ENCODE measurements at places on chromosomes 7 and 10.

DNA sequence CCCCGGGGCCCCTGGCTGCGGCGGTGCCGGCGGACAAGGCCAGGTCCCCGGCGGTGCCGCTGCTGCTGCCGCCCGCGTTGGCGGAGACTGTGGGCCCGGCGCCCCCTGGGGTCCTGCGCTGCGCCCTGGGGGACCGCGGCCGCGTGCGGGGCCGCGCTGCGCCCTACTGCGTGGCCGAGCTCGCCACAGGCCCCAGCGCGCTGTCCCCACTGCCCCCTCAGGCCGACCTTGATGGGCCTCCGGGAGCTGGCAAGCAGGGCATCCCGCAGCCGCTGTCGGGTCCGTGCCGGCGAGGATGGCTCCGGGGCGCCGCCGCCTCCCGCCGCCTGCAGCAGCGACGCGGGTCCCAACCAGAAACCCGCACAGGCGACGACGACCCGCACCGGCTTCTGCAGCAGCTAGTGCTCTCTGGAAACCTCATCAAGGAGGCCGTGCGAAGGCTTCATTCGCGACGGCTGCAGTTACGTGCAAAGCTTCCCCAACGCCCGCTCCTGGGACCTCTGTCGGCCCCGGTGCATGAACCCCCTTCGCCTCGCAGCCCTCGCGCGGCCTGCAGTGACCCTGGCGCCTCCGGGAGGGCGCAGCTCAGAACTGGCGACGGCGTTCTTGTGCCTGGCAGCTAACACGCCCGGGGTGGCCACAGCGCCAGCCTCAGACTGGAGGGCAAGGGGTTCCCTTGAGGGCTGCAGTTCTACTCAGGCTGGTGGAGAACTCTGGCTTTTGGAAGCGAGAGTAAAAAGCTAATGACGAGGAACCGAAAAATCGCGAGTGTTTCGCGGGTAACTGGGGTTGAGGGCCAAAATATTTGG, 804 bp downstream of the FRAT1 start:
- DNase-seq = peak; percentile 51

DNA sequence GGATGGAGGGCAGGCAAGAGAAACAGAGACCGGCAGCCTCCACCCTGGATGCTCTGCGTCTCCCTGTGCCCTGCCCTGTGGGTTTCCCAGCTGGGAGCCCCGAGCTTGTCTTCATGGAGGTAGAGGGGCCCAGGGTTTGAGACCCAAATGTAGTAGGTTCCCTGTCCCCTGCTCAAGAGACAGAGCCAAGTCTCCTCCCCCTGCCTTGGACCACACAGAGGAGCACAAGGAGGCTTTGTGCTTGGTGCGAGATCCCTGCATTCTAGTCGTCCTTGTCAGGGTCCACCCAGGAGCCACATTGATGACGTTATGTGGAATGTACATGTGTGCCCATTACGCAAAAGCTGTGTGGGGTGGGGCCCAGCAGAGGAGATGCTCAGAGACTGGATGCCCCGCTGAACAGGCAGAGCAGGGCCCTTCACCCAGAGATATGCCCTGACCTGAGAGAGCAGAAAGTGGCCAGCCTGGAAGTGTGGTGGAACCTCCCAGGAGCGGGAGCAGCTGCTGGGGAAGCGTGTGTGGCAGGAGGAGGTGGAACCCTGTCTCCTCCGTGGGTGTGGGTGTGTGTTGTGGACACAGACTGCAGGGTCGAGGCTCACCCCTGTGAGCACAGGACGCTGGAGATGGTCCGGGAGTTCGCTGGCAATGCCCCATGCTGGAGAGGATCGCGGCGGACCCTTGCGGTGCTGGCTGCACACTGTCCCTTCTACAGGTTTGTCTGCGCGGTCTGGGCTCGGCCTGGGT, 39.3 kb downstream of the VWA2 start:
- no peak for DNase-seq

DNA sequence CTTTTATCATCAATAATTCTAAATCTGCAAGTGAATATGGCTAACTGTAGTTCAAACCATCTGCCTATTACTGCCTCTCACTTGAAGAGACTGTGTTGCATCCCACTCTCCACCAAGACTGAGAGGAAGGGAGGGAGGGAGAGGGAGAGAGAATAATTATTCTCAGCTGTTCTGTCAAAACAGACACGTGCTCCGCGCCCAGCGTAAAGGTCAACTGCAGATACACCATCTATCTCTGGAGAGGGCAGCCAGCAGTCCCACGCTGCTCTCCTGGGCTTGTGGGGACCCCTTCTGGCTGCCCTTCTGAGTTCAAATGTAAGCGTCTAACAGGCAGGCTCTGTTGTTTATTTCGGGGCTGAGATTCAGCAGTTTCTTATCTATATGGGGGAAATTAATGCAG, 625.5 kb upstream of the GALNT17 start:
- no peak for DNase-seq

DNA sequence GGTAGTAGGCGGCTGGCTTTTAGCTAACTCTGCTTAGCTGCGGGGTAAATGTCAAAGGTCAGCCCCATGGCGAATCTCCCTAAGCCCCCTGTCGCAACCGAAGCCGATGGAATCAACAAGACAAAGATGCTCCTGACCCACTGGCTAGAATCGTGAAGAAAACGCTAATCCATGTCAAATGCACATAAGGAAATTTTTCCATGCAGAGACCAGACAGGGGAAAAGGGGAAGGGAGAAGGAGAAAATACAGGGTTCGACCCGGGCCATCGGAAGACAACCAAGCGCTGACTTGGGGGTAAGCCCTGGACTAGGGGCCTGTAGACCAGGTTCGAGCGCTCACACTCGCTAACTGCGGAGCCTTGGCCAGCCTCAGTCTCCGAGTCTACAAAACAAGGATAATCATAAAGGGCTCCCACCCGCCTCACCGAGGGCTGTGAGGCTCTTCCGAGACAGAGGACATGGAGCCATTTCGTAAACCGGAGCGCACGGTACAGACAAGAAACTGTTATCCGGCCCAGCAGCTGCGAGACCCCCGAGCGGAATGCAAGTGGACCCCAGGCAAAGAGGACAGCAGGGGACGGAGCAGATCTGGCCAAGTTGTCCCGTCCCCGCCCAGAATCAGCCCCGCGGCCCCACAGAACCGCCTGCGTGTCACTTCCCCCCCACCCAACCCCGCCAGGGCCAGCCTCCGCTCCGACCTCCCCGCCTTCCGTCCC, 507 bp downstream of the SAR1A start:
- DNase-seq = no peak

- no peak for DNase-seq
Observed at GRCh38 chr7:139580435-139580834, 57.0 kb downstream of the CLEC2L start.

Measured in MV-4-11 (cell line).